ENCODE measurements at places on chromosomes 2 and 18.

DNA sequence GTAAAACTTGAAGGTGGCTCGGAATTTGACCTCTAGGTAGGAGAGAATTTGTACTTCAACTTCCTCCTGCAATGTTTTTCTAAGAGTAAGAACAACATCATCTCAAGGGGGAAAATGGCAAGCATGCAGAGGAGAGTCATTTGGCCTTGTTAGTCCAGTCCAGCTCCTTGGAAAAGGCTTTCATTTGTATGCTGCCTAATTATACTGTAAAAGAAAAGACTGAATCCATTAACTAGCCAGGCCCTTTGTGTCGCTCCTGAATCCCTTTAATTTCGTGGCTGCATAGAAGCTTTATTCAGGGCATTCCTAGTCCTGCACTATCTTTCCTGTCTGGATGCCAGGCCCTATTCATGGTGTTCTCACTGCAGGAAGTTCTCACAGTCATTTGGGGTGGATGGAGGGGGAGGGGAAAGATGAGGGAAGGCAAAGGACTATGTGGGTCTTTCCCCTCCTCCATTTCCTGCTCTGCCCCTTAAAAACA lies 36.0 kb downstream of the PHLPP1 start:
- DNase-seq: no peak

- no peak for DNase-seq
These were observed 11.2 kb upstream of the TPO start for GRCh38 chr2:1402064-1402463.

GRCh38 chr2:223529696-223530095 lies 72.5 kb downstream of the SCG2 start:
- DNase-seq: no peak

- DNase-seq: no peak
These were observed 23.5 kb downstream of the MAL start for GRCh38 chr2:95048825-95049682.

- DNase-seq: no peak
These were observed 1816.1 kb upstream of the LRRTM1 start for GRCh38 chr2:82120654-82121053.

DNA sequence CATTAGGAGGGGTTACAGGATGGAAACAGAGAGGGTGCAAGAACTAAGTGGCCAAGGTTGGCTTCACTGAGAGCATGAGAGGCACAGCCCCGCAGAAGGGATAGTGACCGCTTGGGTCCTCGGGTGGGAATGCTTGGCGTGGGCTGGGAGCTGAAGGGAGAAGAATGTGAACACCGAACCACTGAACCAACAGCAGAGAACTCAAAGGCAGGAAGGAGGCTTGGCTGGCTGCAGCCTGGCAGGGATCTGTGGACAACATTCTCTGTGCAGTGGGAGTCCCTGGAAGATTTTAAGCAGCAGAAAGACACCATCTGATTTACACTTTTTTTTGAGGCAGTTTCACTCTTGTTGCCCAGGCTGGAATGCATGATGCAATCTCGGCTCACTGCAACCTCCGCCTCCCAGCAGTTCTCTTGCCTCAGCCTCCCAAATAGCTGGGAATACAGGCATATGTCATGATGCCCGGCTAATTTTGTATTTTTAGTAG lies 33.9 kb downstream of the SOWAHC start:
- no peak for DNase-seq

DNA sequence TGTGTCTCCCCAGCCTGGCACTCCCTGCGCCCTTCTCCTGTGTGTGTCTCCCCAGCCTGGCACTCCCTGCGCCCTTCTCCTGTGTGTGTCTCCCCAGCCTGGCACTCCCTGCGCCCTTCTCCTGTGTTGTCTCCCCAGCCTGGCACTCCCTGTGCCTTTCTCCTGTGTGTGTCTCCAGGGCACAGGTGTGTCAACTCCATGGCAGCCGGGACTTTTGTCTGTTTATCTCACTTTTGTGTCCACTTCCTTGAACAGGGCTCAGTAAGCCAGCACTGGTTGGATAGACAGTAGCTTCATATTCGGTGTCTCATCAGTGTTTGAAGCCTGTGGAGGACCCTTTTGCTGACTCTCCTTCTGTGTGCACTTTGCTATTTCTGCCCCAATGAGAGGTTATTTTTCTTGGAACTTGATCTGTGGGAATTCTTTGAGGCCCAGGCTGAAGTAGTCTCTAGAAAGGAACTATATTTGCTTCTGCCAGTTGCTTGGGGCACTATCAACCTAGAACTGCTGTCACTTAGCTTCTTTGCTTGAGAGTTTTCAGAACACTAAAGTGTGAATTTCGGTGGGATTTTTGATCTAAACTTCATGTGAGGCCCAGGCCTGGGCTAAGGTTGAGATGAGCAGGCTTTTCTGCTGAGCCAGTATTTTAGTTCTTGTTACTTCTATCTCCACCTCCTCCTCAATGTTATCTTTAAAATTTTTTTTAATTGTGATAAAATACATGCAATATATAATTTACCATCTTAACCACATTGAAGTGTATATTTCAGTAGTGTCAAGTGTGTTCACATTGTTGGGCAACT lies 8.3 kb upstream of the ASB1 start:
- peak; percentile 43 for DNase-seq

DNA sequence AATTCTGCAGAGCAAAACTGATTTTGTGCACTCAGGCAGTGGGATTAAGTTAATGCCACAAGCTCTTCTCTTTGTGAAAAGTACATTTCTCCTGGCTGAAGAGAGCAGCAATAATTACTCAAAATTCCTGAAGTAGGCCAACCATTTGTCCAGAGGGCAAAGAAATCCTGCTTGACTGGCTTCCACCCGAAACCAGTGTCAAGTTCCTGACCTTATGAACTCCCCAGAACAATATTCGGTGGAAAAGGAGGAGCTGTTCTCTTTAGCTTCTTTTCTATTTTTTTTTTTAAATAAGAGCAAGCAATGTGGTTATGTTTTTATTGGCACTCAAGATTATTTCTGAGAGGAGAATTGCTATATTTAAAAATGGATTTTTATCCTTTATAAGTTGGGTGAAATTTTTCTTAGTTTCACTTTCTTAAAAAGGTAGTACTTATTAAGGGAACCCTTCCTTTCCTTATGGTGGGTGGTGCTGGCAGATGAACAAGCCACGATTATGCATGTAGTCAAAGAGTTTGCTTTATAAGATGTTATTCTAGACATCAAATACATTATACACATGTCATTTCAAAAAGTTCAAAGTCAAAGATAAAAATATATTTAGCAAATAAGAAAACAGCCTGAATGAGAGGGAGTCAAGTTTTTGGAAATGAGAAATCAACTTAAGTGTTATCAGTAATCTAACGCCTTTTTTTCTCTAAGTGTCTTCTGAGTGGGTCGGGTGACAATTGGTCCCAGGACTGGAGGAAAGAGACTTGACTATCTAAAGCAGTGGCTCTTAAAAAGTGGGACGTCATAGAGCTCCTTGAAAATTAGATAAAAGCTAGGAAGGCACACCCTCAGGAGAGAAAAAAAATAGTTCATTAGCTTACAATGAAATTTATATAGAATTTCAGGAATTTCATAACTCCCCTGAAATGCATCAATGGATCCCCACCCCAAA lies 194.5 kb downstream of the IKZF2 start:
- DNase-seq: peak; percentile 64

DNA sequence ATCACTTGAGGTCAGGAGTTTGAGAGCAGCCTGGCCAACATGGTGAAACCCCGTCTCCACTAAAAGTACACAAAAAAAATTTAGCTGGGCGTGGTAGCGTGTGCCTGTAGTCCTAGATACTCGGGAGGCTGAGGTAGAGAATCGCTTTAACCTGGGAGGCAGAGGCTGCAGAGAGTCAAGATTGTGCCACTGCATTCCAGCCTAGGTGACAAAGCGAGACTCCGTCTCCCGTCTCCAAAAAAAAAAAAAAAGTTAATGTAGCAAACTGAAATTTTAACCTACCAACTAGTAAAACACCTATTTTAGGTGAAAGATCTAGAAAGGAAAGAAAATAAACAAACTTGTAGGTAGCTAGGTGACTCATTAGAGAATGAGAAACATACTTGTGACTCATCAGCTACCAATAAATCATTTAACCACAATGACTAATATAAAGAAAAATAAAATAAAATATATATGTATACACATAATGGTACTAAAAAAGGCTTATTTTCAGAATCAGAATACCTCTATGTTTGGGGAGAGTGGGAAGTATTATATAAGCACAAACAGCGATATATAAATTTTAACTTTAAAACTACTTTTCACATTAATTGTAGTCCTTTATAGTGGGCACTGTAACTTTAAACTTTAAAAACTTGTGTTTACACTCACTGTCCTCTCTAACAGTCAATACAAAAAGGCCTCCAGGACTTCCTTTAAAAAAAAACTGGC lies 36.6 kb downstream of the DARS1 start:
- DNase-seq: peak; percentile 22
